ENCODE measurements at places on chromosomes 1 and 21. TPM values are rescaled to one million over a fixed set of nuclear protein-coding genes. Genes with fewer than 3 reads are reported as not detected.

PDZK1 gene
- total RNA-seq: 24.7 TPM

REG4 gene
- 30.9 TPM for total RNA-seq

NMNAT2 gene
- 1.0 TPM for total RNA-seq

RIPPLY3 gene
- not detected for total RNA-seq

LRRC53 gene
- not detected for total RNA-seq

TIPRL gene
- total RNA-seq: 10.1 TPM

INSRR gene
- under 0.01 TPM for total RNA-seq

CELA3B gene
- total RNA-seq: 12,815 TPM

HIVEP3 gene
- total RNA-seq: 4.0 TPM

DNA sequence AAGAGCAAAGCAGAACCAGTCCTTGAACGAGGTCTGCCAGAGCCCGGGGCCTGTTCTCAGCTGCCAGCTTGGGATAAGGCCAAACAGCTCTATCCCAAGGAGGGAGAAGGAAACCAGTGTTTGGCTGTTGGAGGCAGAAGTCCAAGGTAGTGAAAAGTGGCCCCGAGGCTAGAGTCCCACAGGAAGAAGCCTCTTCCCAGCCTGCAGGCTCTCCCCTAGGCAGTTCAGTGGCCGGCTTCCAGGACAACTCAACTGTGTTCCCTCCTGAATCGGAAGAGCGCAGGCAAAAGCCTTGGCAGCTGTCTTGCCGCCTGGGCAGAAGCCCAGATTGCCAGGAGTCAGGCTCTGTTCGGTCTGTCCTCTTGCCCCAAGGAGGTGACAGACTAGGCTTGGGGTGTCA lies 19.3 kb downstream of the QSOX1 start:
- no peaks in the 10 kb centered on the region for H3K27me3 ChIP-seq
- H3K4me1 ChIP-seq: peaks cover 26% of the 10 kb centered on the region
- H3K36me3 ChIP-seq: no peaks in the 10 kb centered on the region
- peak; percentile 87 for DNase-seq
- no peak overlapping the region for H3K4me3 ChIP-seq
- peak overlapping the region; percentile 21 for H3K27ac ChIP-seq

GRCh38 chr1:186188736-186189135 lies 186.3 kb downstream of the TPR start:
- no peak overlapping the region for H3K4me3 ChIP-seq
- no peak for DNase-seq
- no peaks in the 10 kb centered on the region for H3K27me3 ChIP-seq
- no peaks in the 10 kb centered on the region for H3K4me1 ChIP-seq
- no peak overlapping the region for H3K27ac ChIP-seq
- no peaks in the 10 kb centered on the region for H3K36me3 ChIP-seq

DNA sequence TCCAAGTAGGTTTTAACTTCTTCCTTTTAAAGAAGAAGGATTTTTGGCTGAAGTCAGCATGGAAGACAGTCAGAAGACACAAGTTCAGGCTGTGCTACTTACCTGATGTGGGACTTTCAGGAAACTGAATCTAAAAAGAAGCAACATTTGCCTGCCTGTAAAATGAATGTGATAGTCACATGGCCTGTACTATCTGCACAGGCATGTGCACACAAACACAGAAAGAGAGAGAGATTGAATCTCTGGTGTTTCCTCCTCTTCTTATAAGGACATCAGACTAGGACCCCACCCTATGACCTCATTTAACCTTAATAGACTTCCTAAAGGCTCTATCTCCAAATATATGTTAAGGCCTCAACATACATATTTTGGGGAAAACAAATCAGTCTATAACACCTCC lies 542.9 kb downstream of the PLPP3 start:
- no peaks in the 10 kb centered on the region for H3K27me3 ChIP-seq
- H3K36me3 ChIP-seq: no peaks in the 10 kb centered on the region
- no peak overlapping the region for H3K4me3 ChIP-seq
- H3K27ac ChIP-seq: no peak overlapping the region
- no peaks in the 10 kb centered on the region for H3K4me1 ChIP-seq

DNA sequence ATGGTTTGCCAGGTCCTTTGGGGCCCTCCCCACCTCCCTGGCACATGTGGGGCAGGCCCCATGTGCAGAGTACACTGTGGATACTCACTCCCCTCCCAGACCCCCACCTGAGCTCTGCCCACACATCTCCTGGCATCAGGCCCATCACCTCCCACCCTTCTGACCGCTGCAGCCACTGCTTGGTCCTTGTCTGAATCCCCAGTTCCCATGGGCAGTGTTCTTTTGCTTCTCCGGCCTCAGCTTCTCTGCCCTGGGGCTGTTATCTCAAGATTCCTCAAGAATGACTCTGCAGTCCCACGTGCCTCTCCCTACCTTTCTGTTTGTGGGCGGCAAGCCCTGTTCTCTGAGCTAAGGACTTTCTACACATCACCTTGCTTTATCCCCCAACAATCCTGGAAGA lies 187.7 kb upstream of the EDN2 start:
- H3K27me3 ChIP-seq: no peaks in the 10 kb centered on the region
- H3K36me3 ChIP-seq: no peaks in the 10 kb centered on the region
- H3K27ac ChIP-seq: no peak overlapping the region

- DNase-seq: no peak
- H3K36me3 ChIP-seq: no peaks in the 10 kb centered on the region
- H3K4me1 ChIP-seq: no peaks in the 10 kb centered on the region
Measured at GRCh38 chr21:35367553-35367952, 318.5 kb upstream of the RUNX1 start.

GRCh38 chr1:94385308-94385929 lies 32.8 kb upstream of the ABCD3 start:
- H3K4me3 ChIP-seq: no peak overlapping the region
- H3K27me3 ChIP-seq: no peaks in the 10 kb centered on the region
- no peaks in the 10 kb centered on the region for H3K36me3 ChIP-seq
- H3K27ac ChIP-seq: peak overlapping the region; percentile 88

DNA sequence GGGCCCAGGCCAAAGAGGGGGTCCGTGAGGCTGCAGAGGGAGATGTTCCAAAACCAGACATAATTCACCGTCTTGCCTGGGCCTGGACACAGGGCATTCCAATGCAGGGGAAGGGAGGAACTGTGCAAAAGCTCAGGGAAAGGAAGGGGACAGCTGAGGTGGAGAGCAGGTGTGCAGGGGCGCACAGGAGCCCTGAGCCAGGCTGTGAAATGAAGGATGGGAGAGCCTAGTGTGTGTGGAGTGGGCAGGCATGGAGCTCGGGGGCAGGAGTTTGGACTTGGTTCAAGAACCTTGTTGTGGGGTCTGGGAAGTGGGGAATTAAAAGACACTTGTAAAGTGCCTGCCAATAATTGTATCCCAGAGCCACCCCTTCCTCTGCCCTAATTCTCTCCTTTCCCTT lies 2.3 kb downstream of the TNNI1 start:
- H3K4me1 ChIP-seq: no peaks in the 10 kb centered on the region
- H3K27me3 ChIP-seq: no peaks in the 10 kb centered on the region
- no peaks in the 10 kb centered on the region for H3K36me3 ChIP-seq
- no peak overlapping the region for H3K4me3 ChIP-seq

GRCh38 chr1:247421074-247421473 lies 5.1 kb downstream of the NLRP3 start:
- no peaks in the 10 kb centered on the region for H3K36me3 ChIP-seq
- no peaks in the 10 kb centered on the region for H3K27me3 ChIP-seq
- H3K4me3 ChIP-seq: no peak overlapping the region
- H3K4me1 ChIP-seq: no peaks in the 10 kb centered on the region

DNA sequence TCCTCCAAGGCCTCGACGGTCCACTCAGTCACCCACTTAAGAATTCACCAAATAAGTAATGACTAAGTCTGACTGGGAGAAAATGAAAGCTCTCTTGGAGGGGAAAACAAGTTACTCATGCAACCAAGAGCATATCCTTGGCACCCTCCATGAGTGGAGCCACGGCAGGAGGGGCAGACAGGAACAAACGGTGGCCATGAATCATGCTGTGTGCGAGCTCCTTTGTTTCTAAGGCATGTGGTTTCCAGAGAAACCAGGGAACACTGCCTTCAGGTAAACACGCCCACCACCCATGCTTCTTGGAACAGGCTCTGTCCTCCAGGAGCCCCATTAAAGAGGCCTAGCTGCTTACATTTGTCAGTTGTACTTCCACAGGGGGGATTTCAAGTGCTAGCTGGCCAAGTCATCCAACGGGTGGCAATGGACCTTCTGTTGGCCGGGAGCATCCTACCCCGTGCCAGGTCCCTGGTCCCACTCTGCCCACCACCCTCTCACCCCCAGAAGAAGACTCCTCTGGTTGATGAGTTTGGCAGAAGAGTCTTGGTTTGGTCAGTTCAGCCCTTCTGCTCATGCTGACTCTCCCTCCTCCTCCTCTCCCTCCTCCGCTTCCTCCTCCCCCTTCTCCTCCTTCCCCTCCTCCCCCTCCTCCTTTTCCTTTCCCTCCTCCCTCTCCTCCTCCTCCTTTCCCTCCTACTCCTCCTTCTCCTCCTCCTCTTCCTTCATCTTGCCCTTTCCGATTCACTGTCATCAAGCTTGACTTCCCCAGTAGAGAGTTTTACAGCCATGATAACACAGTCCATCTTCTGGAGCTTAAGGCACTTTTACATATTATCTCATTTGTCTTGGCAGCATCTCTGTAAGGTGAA lies 107.6 kb downstream of the CCDC185 start:
- H3K4me3 ChIP-seq: no peak overlapping the region
- H3K27me3 ChIP-seq: no peaks in the 10 kb centered on the region
- no peaks in the 10 kb centered on the region for H3K4me1 ChIP-seq
- no peak overlapping the region for H3K27ac ChIP-seq

DNA sequence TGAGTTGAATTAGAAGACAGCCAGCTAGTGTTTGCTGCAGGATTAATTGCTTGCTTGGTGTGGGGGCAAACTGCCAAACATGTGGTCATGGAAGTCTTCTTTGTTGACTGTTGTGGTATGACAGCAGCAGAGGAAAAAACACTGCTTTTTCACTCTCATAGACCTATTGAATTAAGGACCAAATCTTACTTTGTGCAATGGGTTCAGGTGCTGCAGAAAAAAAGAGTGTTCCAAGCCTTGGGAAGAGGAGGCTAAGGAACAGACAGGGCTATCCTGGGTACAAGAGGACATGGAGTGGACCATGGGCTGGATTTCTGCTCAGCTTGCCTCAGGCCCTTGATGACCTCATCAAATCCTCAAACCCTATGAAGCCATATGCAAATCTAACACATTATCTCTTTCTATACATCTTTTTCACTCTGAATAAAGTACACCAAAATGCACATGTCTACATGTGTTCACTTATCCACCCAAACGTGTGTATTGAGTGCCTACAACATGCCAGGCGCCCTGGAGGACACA lies 61.5 kb downstream of the SIPA1L2 start:
- H3K4me3 ChIP-seq: no peak overlapping the region
- H3K4me1 ChIP-seq: no peaks in the 10 kb centered on the region
- no peaks in the 10 kb centered on the region for H3K36me3 ChIP-seq
- no peaks in the 10 kb centered on the region for H3K27me3 ChIP-seq

DNA sequence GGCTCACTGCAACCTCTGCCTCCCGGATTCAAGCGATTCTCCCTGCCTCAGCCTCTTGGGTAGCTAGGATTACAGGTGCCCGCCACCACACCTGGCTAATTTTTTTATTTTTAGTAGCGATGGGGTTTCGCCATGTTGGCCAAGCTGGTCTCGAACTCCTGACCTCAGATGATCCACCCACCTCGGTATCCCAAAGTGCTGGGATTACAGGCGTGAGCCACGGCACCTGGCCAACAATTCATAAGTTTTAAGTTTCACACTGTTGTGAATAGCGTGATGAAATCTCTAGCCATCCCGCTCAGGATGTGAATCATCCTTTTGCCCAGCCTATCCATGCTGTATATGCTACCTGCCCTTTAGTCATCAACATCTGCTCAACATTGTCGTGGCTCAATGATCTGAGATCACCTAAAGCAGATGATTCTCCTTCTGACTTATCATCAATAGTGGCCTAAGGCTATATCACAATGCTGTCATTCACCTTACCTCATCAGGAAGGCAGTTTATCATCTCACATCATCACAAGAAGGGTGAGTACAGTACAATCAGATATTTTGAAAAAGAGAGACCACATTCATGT lies 2.6 kb downstream of the PFDN2 start:
- H3K27ac ChIP-seq: no peak overlapping the region
- no peaks in the 10 kb centered on the region for H3K27me3 ChIP-seq
- no peaks in the 10 kb centered on the region for H3K36me3 ChIP-seq
- DNase-seq: no peak

DNA sequence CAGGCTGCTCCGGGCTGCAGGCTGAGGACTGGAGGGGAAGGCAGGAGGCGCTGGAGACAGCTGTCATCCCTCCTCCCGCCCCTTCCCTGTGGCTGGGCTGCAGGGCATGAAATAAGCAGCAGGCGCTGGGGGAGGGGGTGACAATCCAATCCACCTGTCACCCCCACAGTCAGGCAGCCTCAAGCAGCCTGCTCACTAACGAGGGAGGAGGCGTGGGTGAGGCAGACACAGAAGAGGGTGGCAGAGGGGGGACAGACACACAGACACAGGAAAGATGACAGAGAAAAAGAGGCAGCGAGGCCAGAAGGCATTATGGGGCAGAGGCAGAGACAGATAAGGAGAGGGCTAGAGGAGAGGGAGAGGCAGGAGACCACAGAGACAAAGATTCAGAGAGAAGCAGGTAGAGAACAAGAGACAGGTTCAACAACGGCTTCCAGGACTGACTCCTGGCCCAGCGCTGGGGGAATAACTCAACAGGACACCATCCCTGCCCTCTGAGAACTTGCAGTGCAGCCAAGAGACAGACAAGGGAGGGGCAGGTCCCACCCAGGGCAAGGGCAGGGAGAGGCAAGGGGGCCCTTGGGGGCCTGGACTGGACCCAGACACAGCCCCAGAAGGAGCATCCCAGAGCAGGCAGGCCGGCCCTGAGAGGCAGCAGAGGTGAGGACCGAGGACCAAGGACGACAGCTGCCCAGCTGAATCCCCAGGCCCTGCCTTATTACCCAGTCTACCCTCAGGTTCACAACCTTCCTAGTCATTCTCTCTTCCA lies 11.2 kb downstream of the MEF2D start:
- H3K27me3 ChIP-seq: no peaks in the 10 kb centered on the region
- H3K4me3 ChIP-seq: no peak overlapping the region
- H3K27ac ChIP-seq: peak overlapping the region; percentile 63
- peaks cover 80% of the 10 kb centered on the region for H3K4me1 ChIP-seq
- DNase-seq: no peak

Measured in body of pancreas (tissue), 4 donors.